ENCODE measurements at places on chromosomes 5 and 9. TPM values are rescaled to one million over a fixed set of nuclear protein-coding genes. Genes with fewer than 3 reads are reported as not detected.

- H3K27ac ChIP-seq = no peak overlapping the region
- H3K4me3 ChIP-seq = no peak overlapping the region
- no peak for DNase-seq
- peaks cover 3% of the 10 kb centered on the region for H3K36me3 ChIP-seq
These were observed 28.0 kb upstream of the SYK start for GRCh38 chr9:90773617-90774016.

- H3K36me3 ChIP-seq = peaks cover 4% of the 10 kb centered on the region
- H3K27ac ChIP-seq = no peak overlapping the region
- H3K4me1 ChIP-seq = peaks cover 6% of the 10 kb centered on the region
- no peak for DNase-seq
- peaks cover 74% of the 10 kb centered on the region for H3K27me3 ChIP-seq
These were observed 25.6 kb upstream of the GTF3C5 start for GRCh38 chr9:133004999-133005760.

Gene FRMD3
- 1.4 TPM for total RNA-seq

Gene TLX3
- not detected for total RNA-seq

Measured in T-helper 17 cell (primary cell).